ENCODE measurements at places on chromosomes 7 and 10.

- peak; percentile 19 for DNase-seq
Measured at GRCh38 chr7:159107161-159107892, 37.3 kb downstream of the VIPR2 start.

- DNase-seq = no peak
Measured at GRCh38 chr7:30699706-30700495, 17.6 kb upstream of the CRHR2 start.

- no peak for DNase-seq
Measured at GRCh38 chr10:24651923-24652322, 71.8 kb downstream of the ARHGAP21 start.

DNA sequence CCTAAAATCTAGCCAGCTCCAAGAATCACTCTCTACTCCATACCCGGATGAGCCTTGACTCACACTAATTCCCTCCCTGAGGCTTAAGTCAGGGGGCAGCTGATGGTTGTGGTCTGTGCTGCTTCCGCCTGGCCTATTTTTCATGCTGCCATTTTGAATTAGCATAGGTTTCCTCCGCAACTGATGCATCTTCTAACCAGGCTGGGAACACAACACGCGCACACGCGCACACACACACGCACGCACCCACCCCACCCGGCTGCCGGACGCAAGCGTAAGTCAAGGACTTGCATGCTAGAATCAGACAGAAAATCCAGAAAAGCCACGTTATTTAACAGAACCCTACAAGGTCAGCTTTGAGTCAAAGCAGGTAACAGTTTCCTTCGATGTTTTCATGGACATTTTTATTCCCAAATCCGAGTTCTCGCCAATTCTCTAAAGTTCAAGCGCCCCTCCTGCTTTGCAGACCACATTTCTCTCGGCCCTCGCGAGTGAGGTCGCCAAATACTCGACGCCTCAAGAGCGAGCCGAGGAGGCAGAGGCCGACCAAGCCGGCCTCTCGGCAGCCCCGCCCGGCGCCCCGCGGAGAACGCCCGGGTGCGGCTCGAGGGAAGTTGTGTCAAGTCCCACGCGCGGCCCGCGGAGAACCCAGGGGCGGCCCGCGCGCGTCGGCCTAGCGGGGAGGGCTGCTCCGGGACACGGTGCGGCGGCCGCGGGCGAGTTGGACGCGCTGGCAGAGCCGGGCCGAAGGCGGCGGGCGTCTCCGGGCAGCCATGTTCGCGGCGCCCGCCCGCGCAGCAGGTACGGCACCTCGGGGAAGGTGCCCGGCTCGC lies 961 bp downstream of the SCRN1 start:
- peak; percentile 51 for DNase-seq

- no peak for DNase-seq
Measured at GRCh38 chr7:130641497-130641896, 27.1 kb downstream of the COPG2 start.

DNA sequence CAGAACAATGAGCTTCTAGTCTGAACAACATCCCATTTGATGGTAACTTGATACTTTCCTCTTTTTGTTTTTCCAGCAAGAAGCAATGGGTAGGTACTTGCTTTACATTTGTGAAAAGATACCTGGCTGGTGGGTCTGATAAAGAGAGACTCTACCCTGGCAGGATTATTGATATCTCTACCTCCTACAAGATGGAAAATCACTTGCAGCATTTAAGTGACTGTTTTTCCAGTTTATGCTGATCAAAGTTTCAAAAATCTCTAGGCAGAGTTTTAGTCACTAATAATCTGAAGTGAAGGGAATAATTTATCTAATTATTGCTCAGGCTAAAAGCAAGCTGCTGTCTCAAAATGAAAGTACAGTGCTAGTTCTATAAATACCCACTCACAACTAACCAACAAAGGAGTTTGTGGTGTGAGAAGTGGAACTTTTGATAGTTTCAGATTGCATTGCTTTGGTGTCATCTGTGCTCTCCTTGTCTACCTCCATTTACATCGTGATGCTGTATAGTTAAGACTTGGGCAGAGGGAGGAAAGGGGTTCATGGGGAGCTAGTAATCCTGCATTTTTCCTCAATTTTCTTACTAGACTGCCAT lies 86.0 kb upstream of the ANKRD1 start:
- DNase-seq = no peak

GRCh38 chr7:70037171-70037933 lies 439.1 kb downstream of the AUTS2 start:
- DNase-seq = no peak

GRCh38 chr10:126373147-126373546 lies 15.1 kb downstream of the ADAM12 start:
- no peak for DNase-seq

DNA sequence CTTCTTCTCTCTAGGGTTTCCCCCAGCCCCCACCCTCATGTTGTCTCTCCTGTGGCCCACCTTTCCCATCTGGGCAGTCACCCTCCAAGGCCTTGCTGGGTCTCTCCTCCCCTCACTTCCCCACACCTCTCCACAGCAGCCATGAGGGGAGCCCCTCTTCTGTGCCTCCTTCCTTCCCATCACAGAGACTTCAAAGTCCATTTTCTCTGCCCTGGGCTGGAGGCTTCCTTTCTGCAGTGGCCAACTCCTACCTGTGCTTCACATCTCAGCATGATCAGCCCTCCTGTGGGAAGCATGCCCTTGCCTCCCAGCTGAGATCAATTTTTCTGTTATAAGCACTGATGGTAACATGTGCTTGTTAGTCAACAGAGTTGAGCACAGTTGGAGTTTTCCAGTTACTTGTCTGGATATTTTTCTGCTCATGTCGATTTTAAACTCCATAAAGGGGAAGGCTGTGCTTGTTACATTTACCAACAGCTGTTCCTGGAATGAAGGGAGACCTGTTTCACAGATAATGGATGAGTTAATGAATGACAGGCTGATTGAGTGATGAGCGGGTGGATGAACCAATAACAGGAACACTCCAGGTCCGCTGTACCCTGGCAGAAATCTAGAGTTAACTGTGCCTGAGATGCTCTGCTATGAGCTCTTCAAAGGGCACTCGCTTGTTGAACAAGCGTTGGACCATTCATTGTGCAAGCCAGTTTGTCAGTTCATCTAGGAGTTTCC lies 71.4 kb upstream of the PRSS58 start:
- no peak for DNase-seq

DNA sequence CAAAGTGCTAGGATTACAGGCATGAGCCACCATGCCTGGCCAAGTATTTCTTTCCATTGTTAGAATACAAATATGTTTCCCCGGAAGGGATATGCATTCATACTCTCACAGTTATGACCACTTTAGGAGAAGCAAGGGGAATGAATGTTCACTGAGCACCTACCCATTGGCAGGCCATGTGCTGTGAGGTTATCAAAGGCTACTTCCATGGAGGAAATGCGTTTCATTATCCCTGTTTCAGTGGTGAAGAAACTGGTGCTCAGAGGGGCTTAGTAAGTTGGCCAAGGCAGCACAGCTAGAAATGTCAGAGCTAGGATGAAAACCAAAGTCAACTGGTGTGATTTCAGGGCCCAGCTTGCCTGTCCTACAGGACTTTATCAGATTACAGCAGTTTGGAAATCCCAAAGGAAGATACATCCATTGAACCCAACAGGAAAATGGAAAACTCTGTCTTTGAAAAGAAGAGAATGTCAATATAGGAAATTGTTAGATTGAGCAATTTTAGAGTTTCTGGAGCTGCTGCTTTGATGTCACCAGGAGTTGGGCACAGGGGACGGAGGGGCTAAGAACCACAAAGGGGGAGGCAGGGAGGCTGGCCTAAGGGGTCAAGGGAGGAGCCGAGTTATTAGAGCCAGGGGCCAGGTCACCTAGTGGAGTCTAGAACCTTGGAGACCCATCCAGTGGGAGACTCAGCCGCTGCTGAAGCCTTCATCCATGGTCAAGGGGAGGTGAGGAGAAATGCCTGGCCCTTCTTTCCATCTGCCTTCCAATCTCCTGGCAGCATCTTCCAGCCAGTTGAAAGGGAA lies 319.8 kb downstream of the FRMD4A start:
- DNase-seq = no peak

DNA sequence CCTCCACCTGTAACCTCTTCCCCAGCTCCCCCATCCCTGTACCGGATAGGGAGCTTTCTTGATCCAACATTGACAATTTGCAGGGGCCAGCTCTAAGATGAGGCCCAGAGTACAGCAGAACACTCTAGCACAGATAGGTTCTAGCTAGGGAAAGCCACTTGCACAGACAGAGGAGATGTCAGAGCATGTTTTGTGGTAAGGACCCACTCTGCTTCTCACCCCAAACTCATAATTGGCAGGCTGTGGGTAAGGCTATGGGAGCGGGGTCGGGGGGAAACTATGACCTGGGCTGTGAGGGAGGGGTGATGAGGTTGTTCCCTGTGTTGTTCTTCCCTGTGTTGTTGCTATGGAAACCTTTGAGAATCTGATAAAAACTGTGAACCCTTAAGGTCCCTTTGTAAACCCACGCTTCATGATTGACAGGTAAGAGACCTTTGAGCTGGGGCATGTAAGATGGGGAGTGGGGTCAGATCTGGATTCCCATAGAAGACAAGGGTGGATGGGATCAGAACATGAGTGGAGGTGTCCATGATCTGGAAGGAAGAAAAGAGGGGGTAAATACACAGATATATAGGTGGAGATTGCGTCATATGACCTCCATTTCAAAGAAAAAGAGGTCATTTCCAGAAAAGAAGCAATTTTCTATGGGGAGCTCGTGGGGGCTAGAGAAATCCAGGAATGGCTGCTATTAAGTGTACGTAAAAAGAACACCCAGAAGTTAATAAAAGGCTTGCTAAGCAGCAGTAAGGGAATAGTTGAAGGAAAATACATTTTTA lies 4.0 kb downstream of the CALD1 start:
- DNase-seq = no peak
